ENCODE measurements at places on chromosomes 5 and 9.

DNA sequence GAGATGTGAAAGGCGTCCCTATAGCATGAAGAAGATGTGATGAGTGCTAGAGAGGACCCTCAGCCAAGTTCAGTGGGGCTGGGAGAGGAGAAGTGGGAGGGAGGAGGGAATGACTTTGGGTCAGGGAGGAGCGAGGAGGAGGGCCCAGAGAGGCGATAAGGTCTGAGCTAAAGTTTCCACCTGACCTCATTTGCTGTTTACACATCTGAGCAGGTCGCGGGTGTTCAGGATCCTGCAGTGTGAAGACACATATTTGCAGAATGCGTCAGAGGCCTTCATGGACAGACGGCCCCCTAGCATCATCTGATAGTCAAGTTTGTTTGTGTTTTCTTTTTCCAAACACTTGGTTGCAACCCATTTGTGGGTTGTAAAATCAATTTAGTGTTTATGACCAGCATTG lies 18.9 kb upstream of the IGFBPL1 start:
- no peak for DNase-seq

- DNase-seq = no peak
These were observed 343.7 kb downstream of the ENC1 start for GRCh38 chr5:74296685-74297408.

- DNase-seq = no peak
These were observed 48.7 kb upstream of the SLC46A2 start for GRCh38 chr9:112939418-112939817.

- DNase-seq = no peak
These were observed 29.9 kb downstream of the MRPL22 start for GRCh38 chr5:154970759-154971158.

DNA sequence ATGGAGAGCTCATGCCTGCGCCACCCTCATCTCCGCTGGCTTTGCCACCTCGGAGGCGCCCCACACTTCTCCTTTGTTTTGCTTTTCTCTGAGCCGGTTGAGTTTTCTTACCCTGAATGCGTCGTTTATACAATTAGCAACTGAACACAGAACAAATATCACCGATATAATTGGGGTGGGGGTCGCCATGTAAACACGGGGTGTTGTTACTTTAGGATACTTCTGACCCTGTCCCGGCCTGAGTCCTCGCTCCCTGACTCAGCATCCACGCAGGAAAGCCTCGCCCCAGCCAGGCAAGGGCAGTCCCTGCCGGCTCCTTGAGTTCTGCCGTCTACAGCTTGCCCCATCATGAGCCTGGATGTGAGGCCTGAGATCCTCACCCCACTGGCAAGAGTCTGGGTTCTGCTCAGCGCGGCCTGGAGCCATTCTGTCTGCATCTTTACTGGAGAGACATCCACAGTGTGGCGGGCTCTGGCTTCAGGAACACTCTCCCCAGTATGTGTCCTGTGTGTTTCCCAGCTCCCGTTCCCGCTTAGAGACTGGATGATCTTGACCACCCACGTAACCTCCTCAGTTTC lies 5.5 kb downstream of the NKX2-5 start:
- DNase-seq = no peak

DNA sequence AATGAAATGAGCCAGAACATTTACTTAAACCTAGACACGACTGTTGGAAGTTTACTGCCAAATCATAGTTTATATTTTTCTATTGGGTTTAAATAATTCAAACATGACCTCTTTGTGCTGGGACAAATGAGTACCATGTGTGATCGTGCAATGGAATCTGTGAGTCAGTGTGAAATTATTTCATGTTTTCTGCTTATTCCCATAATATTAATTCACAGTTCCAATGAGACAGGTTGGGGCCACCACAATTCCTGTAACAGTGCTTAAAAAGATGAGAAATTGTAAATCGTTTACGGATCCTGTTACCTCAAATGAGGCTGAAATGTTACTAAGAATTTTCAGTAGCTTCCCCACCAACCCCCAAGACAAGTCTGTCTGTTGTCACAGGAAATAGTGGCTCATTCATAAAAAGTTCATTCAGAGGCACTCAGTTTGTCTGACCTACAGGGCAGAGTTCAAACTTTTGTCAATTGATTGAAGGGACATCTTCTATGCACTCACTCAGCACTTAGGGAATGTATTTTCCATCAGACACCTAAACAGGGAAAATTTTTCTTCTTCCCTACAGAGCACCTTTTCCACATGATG lies 563.9 kb upstream of the ADAMTS16 start:
- DNase-seq = no peak

- DNase-seq = no peak
These were observed 277.7 kb upstream of the DAP start for GRCh38 chr5:11038772-11039171.

DNA sequence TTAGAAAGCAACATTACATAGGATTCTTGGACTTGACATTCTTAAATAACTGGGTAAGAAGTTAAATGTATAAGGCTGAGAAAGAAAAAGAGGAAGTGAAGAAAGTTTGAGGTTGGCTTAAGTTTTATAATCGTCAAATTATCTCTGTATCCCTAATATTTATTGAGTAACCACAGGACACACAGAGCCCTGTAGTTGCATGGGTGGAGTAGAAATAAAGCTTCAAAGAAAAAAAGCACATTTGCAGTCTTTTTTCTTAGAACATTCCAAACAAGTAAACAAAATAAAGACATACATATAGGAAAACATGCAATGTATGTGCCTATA lies 137.0 kb downstream of the CCDC192 start:
- DNase-seq = no peak

GRCh38 chr9:92563116-92564100 lies 27.6 kb upstream of the ECM2 start:
- no peak for DNase-seq

- no peak for DNase-seq
These were observed 94.4 kb downstream of the PDZD2 start for GRCh38 chr5:31733371-31733770.

DNA sequence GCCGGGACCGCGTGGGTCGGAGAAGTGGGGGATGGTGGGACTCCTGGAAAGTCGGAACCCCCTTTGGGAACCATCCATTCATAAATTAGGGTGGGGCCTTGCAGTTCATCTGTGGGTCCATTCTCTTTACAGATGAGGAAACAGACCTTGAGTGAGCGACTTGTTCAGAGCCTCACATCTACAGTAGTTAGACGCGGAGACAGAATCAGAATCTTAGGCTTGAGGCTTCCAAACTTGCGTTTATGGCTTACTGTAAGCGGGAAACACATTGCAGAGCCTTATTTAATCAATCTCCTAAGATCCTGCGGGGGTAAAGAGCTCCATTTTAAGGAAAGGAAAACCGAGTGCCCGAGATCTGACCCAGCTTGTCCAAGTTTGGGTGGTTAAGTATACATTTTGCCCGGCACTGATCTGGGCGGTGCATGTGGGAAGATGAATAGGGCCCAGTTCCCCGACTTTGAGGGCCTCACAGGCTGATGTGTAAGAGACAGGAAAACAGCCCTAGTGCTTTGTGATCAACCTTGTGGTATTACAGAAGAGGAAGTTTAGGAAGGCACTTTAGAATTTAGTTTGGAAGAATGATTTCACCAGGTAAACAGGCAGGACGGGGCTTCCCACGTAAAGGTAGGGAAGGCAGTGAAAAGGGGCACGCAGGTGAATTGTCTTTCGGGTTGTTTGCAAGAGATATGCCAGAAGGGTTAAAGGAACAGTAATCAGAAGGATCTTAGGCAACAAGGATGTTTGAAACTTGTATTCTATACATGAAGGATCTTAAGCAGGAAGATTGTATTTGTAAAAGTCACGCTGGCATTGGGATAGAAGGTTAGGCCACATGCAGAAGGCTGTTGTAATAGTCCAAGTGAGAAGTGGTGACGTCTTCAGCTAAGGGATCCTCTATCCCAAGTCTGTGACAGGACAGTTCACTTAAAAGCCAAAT lies 744 bp downstream of the TARS1 start:
- DNase-seq = no peak

DNA sequence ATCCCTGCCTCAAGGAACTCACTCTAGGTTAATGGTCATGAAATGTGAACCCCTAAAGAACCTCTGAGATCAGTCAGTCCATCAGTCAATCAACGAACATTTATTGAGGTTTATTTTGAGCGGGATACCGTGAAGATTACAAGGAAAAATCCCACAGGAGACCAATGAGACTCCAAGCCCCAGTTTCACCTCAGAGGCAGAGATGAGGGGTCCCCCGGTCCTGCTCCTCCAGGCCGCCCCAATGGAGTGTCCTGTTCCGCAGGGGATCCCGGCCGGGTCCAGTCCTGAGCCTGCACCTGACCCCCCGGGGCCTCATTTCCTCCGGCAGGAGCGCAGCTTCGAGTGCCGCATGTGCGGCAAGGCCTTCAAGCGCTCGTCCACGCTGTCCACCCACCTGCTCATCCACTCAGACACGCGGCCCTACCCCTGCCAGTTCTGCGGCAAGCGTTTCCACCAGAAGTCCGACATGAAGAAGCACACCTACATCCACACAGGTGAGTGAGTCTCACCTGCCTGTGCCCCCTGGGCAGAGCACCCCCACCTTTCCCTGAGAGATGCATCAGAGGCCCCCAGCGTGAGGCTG lies 11.0 kb downstream of the GFI1B start:
- DNase-seq = no peak

GRCh38 chr9:16509997-16510396 lies 360.5 kb downstream of the BNC2 start:
- no peak for DNase-seq

DNA sequence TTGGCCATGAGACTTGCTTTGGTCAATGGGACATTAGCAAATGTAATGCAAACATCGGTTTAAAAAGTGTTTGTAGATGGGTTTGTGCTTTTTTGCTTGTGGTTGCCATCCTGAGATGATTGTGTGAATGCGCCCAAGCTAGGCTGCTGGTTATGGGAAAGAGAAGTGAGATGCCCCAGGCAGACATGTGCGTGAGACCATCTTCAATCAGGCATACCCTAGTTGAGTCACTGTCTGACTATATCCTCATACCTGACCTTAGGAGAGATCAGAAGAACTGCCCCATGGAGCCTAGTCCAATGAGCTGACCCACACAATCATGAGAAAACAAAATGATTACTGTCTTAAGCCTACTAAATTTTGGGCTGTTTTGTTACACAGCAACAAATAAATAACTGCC lies 36.8 kb upstream of the ZNF608 start:
- DNase-seq = no peak

DNA sequence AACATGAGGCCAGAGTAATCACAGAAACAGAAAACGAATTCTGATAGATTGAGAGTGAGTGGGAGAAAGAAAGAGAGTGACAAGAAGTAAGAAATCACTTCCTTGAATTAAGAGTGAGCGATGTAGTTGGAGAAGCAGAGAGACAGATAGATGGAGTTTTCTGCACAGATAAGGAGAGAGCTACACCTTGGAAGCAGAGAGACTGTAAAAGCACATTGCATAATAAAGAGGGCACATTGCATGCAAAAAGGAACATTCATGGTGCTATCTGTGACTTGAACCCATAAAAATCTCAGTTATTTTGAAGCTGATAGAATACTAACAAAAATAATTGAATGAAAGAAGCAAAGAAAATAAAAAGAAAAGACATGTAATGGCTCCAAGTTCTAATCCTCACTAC lies 943.8 kb downstream of the NR2F1-AS1 start:
- no peak for DNase-seq

DNA sequence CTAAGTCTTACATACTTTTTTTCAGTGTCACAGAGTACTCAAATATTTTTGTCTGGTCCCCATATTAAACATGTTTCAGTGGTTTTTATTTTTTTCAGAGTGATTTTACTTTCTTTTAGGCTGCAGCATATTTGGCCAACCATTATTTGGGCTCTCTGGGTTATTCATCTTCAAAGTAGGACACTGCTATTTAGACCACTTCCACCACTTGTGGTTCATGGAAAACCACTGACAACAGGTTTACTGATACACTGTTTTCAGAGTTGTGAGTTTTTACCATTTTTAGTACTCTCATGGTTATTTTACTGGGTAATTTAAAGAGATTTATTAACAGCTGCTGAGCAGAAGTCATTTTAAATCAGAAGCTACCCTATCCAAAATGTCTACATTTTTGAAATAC lies 437.6 kb downstream of the KIAA0825 start:
- no peak for DNase-seq

DNA sequence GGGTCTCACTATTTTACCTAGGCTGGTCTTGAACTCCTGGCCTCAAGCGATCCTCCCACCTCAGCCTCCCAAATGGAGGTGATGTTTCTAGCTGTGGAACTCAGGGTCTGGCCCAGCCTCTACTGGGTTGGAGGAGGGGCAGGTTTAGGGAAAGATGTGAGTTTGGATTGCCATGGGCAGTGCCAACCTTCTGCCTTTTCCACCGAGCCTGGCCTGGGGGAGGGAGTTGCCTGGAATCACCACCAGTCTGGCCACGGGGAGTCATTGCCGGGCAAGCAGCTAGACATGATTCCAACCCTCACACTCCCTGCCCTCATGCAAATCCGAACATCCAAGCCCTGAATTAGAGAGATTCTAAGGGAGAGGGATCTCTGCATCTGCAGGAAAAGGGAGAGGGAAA lies 21.0 kb upstream of the VDAC1 start:
- no peak for DNase-seq

DNA sequence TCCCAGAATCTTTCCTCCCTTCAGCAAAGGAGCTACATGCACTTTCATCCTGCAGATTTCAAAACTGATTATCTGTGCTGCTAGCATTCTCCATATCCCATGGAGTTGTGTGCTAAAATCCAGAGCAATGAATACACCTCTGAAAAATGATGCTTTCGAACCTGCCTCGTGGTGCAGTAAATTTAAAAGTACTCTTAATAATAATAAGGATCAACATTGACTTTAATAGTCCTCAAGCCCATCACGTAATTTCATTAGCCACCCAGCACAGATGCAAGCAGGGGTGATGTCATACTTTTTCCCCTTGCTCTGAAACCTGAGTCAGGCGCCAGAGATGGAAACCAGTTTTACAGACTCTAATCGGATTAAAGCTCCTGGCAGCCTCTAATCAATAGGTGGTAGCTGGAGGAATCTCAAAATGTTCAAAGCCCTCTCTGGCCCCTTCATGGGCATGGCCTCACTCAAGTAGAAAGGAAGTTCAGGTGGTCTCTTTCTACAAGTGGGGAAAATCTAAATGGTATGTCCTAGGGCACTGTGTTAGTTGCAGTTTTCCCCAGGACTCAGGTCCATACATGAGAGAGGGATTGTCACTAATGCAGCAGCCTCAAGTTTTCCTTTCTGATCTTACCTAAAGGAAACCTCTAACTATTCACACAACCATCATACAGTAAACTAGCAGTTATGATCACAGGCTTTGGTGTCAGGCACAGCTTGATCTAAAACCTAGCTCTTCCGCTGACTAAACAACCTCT lies 221.6 kb upstream of the SLC30A5 start:
- no peak for DNase-seq

GRCh38 chr5:175159956-175160355 lies 284.0 kb downstream of the DRD1 start:
- no peak for DNase-seq

DNA sequence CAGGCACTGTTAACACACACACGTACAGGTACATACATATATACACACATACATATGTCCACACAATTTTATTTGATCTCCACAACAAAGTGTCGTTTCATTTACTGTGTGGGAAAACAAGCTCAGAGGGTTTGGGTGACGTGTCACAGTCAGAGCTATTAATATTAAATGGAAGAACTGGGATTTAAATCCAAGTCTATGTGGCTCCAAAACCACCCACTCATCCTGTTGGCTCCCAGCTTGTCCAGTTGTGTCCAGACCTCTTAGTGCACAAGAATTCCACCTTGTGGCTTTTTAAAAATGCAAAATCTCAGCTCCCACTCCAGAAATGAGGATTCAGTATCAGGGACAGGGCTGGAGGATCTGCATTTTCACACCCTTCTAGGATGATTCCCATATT lies 52.3 kb upstream of the PTPDC1 start:
- no peak for DNase-seq

GRCh38 chr5:68405784-68406743 lies 190.5 kb downstream of the PIK3R1 start:
- no peak for DNase-seq
